ENCODE measurements at places on chromosomes 2 and 18. TPM values are rescaled to one million over a fixed set of nuclear protein-coding genes. Genes with fewer than 3 reads are reported as not detected.

DNA sequence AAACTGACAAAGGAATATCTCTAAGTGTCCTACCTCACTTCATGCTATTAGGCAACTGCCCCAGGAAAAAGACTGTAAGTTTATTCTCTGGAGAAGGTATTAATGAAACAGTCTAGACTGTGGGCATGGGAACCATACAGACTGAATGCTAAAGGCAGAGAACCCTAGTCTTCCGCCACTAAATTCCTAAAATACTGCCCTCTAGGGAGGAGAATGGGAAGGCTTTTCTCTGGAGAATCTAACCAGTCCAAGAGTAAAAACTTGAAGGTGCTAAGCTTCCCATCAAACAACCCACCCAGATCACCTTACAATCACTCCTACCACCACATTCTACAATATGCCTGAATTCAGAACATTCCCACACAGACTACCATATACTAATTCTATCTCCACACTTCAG is 3.4 kb downstream of the SRBD1 start:
- no peak for DNase-seq

GRCh38 chr2:109710505-109711229 is 83.4 kb upstream of the RGPD5 start:
- no peak for DNase-seq

GRCh38 chr18:11906926-11907874 is 917 bp downstream of the MPPE1 start:
- DNase-seq, result no peak

GRCh38 chr2:104050656-104051242 is 803.2 kb upstream of the POU3F3 start:
- DNase-seq, result no peak

- no peak for DNase-seq
These were observed 19.3 kb downstream of the STK25 start for GRCh38 chr2:241489088-241489487.

- DNase-seq, result no peak
These were observed 21.9 kb upstream of the CERS6 start for GRCh38 chr2:168434146-168434545.

GRCh38 chr18:58091099-58091611 is 47.1 kb downstream of the NEDD4L start:
- DNase-seq, result no peak

DNA sequence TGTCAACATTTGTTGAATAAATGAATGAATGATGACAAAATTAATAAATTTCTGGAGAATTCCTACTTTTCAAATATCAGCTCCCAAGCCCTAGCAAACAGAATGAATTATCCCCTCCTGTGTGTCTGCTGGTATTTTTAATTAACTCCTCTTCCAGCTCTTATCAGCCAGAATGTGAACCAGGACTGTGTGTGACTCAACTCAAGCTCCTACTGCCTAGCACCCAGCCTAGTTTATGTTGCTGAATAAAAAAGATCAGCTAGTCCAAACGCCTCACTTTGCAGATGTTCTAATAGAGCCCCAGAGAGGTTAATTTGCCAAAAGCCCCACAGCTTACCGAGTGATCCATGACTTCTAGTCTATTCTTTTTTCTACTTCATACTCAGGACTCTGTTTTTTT is 50.3 kb downstream of the RABL2A start:
- DNase-seq, result no peak

DNA sequence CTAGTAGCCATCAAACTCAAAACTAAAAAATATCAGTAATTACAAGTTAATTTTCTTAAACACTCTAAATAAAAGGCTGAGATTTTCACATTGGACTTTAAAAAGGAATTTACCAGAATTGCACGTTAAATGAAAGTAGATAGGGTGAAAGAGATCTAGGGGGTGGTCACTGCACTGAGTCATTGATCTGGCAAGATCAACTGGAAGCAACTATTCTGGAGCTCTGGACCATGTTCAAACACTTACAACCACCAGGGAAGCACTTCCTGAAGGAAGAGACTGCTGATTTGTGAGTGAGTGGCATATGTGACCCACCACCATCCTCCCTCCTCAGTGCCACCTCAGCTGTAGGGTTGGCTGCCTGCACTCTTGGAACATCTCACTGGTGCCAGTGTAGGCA is 111.8 kb downstream of the UGGT1 start:
- no peak for DNase-seq

GRCh38 chr2:77434880-77435279 is 87.3 kb downstream of the LRRTM4 start:
- DNase-seq, result no peak

- no peak for DNase-seq
These were observed 820 bp downstream of the TMBIM1 start for GRCh38 chr2:218291318-218292047.

GRCh38 chr18:58653814-58654509 is 17.3 kb upstream of the MALT1 start:
- DNase-seq, result no peak

- peak; percentile 67 for DNase-seq
These were observed 95.6 kb upstream of the NABP1 start for GRCh38 chr2:191582355-191582754.

GRCh38 chr2:58039170-58039611 is 7.4 kb upstream of the VRK2 start:
- no peak for DNase-seq

Gene SCRN3
- polyA plus RNA-seq, result 17.7 TPM

Gene HTR2B
- polyA plus RNA-seq, result 1.8 TPM

Gene ACOXL
- polyA plus RNA-seq, result not detected

Gene NPPC
- not detected for polyA plus RNA-seq

Gene ABI2
- 36.1 TPM for polyA plus RNA-seq

Gene GKN2
- not detected for polyA plus RNA-seq

Gene CD8A
- not detected for polyA plus RNA-seq

Gene VIT
- polyA plus RNA-seq, result 38.0 TPM

Gene CFAP221
- 0.12 TPM for polyA plus RNA-seq

Gene PARD3B
- 10.2 TPM for polyA plus RNA-seq

All from BJ (cell line).